ENCODE measurements at places on chromosomes 1 and 21.

- DNase-seq: no peak
These were observed 96.8 kb upstream of the ATP1B1 start for GRCh38 chr1:169009666-169010065.

DNA sequence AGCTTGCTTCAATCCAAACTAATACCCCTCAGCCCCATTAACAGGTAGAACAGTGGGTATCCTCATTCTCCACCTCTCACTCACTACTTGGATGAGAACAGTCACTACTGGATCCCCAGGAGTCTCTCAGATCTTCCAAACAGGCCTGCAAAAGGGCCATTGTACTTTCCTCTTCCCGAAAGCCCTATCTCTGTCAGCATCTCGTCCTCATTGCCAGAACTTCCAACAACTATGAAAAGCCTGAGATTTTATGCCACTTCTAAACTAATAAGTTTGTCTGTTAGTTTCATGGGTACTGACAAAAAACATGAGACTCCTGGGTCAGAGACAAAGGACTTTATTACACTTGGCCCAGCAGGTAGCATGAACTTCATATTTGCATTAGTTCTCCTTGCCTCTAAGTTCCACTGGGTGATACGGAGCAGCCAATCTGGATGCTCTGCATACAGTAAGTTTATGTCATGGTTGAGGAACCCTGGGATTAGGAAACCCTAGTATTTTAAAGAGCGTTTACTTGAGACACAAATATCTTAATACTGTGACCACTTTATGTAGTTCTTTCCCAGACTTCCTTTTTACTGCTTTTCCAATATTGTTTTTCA lies 38.1 kb downstream of the VANGL2 start:
- DNase-seq: no peak

DNA sequence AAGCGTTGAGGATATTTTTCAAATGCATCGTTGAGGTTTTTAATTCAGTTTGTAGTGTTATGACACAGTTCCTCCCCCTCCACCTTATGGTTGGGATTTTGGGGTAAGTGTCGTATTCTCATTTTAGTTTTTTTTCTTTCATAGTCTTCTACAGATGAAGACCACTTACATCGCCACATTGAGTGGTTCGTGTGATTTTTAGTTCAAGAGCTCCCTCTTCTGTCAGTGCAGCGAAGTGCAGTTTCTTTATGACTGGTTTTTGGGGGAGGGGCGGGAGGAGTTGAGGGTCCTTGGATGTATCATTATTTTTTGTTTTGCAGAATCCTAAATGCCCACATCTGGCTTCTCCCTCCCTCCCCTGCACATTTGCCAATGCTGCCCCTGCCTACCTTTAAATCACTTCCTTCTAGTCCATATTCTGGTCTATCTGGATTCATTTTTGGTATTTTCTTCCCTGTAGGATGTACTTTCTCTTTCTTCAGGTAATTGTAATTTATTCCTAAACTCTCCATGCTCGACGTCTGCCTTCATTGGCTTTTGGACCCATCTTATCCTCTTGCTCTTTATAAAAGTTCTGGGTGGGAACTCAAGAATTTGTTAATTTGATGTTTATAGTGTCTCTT lies 433.1 kb downstream of the CAMTA1 start:
- no peak for DNase-seq

GRCh38 chr1:226344441-226345259 lies 35.7 kb upstream of the LIN9 start:
- no peak for DNase-seq

GRCh38 chr1:23930861-23931490 lies 17.8 kb upstream of the CNR2 start:
- DNase-seq: no peak

- DNase-seq: no peak
These were observed 8.9 kb downstream of the MRTO4 start for GRCh38 chr1:19260211-19261138.

GRCh38 chr1:10074059-10074851 lies 41.5 kb downstream of the UBE4B start:
- DNase-seq: peak; percentile 54

DNA sequence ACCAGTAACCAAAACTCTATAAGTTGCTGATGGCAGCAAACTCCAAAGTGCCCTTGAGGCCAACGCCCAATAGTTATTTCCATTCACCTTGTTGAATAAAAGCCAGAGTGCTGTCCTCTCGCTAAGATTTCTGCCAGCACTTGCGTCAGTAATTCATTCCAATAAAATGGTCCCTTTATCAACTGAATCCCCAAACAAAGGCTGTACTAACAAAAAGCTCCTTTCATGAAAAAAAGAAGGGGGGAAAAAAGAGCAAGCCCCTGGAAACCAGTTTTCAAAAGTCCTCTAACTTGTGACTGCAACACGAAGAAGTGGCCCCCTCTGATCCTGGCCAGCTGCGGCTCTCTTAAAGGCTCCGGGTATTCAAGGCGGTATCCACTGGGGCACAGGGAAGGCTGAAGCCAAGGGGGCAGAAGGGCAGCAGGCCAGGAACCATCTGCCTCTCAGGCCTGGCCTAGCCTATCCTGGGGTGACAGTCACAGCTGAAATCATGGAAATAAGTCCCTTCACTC lies 55.8 kb upstream of the ZNF326 start:
- no peak for DNase-seq

- no peak for DNase-seq
These were observed 44.8 kb downstream of the CLIC6 start for GRCh38 chr21:34713621-34714020.

GRCh38 chr1:3772715-3773571 lies at the start of gene SMIM1:
TSS of gene SMIM1 (plus strand) at chr1:3772749. CDS start at chr1:3775374, 2,625 bp downstream.
- DNase-seq: no peak

DNA sequence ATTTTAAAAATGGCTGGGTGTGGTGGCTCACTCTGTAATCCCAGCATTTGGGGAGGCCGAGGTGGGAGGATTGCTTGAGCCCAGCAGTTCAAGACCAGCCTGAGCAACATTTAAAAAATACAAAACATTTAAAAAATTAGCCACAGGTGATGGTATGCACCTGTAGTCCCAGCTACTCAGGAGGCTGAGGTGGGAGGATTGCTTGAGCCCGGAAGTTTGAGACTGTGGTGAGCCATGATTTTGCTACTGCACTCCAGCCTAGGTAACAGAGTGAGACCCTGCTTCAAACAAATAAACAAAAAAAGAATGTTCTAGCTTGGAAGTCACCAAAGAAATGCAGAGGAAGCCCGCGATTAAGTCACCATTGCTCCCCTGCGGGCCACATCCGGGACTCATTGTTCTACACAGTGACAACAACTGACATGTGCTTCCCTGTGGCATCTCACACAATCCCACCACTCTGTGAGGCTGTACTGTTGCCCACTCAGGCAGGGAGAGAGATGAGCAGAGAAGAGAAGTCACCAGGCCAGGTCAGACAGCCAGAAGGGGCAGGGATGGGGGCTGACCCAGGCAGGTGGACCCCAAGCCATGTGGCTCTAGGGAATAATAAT lies 18.4 kb upstream of the SPATC1L start:
- DNase-seq: no peak

GRCh38 chr1:14713077-14713476 lies 114.6 kb downstream of the KAZN start:
- DNase-seq: no peak

DNA sequence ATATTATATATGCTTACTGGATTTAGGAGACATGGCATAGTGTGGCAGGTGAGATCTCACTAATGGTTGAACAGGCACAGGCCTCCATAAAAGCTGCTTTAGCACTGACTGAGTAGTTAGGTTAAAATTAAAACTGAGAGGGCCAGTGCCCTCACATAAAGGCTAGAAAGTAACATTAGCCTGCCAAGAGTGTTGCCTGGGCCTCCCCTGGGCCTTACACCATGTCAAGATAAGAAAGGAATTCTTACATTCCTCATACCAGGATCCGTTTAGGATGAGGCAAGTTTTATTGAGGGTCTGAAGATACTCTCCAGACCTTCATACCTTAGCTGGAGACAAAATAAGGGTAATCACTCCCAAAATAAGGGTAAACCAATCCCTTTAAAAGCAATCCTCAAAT lies 1011.8 kb downstream of the PLA2G4A start:
- no peak for DNase-seq

- DNase-seq: no peak
These were observed 15.1 kb downstream of the NFASC start for GRCh38 chr1:204885790-204886189.

GRCh38 chr1:205739348-205740160 lies 10.4 kb downstream of the NUCKS1 start:
- no peak for DNase-seq

DNA sequence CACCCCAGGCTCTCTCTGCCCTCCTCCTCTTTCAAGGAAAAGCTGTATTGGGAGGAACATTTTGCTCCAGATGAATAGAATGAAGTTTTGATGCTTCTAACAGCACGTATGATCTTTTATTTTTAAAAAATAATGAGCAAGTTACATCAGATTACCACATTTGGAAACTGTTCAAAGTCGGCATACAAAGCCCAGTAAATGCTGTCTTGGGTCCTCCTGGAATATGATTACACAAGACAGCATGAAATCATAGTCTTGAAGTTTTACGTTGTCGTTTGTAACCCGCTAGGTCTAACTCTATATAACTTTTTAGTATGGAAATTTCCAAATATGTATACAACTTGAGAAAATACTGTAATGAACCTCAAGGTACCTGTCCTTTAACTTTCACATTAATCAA lies 385.6 kb downstream of the HLX start:
- DNase-seq: no peak

DNA sequence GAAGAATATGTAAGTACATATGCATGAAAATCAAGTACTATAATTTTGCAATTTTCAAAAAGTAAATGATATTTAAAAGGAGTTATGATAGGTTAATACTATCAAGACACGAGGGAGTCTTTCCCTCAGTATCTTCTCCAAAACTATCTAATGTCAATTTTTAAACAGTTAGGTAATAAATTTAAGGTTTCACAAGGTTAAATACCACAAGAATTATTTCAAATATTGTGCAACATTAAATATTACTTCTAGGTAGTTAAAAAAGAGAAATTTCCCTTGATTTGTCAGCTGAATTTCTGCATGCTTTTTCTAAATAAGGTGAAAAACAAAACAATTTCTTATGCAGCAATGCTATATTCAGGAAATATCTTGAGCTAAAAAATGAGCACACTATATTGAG lies 3.5 kb downstream of the CFHR5 start:
- no peak for DNase-seq

DNA sequence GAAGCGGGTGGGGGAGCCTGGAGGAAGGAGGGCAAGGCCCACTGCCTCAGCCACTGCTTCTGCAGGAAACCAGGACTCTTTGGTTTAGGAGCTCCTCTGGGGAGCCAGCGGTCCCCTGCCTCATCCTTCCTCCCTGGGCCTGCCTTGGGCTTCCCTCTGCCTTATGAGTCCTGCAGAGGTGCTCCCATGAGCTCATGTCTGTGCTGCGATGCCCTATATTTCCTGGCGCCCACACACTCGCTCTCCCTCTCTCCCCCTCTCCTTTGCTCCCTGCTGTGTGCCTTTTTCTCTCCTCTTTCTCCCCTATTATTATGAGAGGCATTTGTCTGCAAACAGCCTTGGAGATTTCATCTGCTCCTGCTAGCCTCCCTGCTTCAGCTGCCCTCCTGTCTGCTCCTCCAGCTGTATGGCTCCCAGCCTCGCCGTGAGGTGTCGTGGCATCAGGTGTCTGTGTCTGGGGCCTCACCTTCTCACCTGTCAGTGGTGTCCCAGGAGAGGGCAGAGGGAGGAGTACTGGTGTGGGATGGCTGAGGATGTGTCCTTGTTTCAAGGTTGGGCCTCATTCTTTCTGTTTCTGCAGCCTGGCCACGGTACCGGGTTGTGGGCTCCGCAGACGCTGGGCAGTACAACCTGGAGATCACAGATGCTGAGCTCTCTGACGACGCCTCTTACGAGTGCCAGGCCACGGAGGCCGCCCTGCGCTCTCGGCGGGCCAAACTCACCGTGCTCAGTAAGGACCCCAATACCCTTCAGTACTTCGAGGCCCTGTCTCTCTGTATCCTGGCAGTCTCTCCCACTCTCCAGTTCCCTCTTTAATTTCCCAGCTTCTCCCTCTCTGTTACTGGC lies 84.2 kb downstream of the KIRREL1 start:
- DNase-seq: no peak

- DNase-seq: peak; percentile 90
These were observed 42.4 kb downstream of the CTNNBIP1 start for GRCh38 chr1:9867408-9868243.

- DNase-seq: no peak
These were observed 124.7 kb downstream of the CLIC6 start for GRCh38 chr21:34793471-34793870.

- DNase-seq: no peak
These were observed 165.4 kb upstream of the ADAMTS5 start for GRCh38 chr21:27132266-27132665.

- no peak for DNase-seq
These were observed 119.2 kb downstream of the EDEM3 start for GRCh38 chr1:184635347-184635979.

- no peak for DNase-seq
These were observed 47.6 kb upstream of the DMRTB1 start for GRCh38 chr1:53411541-53412152.

DNA sequence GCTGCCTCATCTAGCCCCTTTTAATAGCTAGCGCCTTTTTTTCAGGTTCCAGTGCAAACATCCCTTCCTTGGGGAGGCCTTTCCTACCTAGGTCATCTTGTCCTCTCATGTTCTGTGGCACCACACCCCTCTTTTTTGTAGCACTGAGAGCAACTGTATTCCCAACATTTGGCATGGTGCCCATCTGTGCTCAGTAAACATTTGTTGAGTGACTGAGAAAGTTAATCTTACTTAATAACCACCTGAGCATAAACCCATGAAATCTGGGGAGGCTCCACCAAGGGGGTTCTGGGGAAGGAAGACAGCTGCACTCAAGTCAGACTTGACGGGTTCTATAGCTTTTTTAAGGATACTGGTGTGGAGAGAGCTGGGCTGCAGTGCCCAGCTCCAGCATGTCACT lies 90.0 kb downstream of the NOS1AP start:
- no peak for DNase-seq

DNA sequence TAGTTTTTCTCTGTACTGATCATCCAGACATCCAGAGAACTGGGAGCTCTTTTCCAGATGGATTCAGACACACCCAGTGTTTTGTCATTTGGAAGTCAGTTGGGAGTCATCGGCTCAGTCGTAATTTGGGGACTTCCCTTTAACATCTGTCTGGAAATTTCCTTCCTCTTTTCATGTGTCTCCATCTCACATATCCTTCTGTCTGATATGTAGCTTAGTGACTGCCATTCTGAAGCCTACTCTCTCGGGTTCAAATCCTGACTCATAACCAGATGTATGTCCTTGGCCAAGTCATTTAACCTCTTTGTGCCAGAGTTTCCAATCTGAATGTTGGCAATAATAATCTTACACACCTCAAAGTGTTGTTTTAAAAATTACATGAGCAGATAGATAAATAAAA lies 3.0 kb downstream of the MORC3 start:
- no peak for DNase-seq

GRCh38 chr21:31514598-31514997 lies 144.9 kb upstream of the SOD1 start:
- no peak for DNase-seq

DNA sequence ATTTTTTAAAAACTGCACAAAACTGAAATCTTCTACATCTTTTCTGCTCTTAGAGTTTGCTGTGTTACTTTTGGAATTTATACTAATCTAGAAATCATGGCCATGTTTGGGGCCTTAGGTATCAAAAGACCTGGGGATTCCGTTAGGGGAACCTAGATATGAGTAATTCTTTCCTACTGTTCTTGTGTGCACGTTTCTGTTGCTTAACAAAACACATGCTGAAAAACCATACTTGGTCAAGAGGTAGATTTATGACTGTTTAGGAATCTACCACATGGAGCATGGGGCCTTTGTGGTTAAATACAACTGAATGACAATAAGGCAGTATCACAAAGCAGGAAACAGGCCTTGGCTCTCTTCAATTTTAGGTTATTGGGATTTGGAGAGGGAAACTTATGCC lies 291.9 kb upstream of the USP25 start:
- no peak for DNase-seq
